Common myeloid progenitor, CD34-positive (primary cell): ENCODE measurements at places on chromosomes 1 and 21.

- no peaks in the 10 kb centered on the region for H3K4me1 ChIP-seq
- H3K27me3 ChIP-seq = no peaks in the 10 kb centered on the region
Observed at GRCh38 chr21:36902793-36903192, 63.7 kb downstream of the HLCS start.

DNA sequence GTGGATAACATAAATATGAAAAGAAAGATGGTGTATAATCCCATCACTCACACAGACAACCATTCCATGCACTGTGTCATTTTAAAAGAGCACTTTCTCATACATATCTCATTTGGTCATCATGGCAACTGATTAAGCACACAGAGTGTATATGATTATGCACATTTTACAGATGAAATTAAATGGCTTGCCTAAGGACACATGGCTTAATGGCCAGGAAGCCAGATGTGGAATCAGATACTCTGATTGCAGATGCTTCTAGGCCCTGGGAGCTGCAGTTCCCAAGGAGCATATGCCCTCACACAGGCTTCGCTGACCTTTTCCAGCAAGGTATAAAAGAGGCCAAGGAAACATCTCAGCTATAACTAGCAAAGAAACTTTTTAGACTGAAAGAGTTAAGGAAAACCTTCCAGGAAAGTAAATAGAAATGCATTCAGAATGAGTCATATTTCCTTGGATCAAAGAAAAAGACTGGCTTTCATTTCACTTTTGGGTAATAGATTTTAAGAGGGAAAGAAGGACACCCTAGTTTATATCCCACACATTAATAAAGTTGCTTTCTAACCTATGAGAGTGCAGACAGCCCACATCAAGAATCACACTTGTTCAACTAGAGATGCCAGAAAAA lies 19.6 kb upstream of the FAM89A start:
- no peaks in the 10 kb centered on the region for H3K27me3 ChIP-seq
- no peak for DNase-seq
- H3K36me3 ChIP-seq = no peaks in the 10 kb centered on the region
- no peak overlapping the region for H3K4me3 ChIP-seq
- no peaks in the 10 kb centered on the region for H3K4me1 ChIP-seq

DNA sequence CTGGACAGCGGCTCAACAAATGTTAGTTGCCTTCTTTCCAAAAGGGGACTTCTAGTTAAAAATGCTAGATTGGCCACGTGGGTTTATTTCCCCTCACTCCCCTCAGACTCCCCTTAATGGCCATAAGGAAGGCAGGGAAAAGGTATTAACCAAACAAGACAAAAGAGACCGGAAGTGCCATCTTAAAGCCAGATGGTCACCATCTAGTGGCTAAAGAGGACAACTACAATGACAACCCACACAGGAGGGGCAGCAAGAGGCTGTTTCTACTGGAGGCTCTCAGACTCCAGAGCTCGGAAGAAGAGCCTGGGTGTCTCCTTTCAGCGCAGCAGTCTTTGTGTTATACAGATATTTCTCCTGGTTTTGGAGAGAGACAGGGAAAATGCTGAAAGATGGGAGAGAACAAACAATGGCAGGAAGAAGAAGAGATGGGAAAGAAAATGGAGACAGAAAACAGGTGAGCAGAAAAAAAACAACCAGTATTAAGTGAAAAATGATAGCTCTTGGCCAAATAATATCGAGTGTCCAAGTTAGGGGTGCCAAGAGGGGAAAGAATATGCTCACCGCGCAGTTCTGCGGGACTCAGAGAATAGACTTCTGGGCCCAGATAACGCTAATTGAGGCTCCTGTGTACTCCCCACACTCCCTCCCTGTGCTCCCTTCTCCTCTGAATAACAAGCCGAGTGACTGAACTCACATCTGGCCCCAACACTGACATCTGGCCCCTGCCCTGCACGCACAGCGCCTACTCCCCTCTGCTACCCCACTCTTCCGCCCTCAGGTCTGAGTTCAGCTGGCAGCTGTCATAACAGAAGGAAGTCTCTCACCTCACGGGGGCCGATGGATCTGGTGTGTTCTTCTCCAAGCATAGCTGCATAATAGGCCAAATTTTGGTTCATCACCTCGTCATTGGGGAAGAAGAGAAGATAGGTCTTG lies 9.6 kb downstream of the P3H1 start:
- peaks cover 74% of the 10 kb centered on the region for H3K36me3 ChIP-seq
- no peak overlapping the region for H3K4me3 ChIP-seq
- peak; percentile 68 for DNase-seq
- H3K27me3 ChIP-seq = no peaks in the 10 kb centered on the region
- no peaks in the 10 kb centered on the region for H3K4me1 ChIP-seq

DNA sequence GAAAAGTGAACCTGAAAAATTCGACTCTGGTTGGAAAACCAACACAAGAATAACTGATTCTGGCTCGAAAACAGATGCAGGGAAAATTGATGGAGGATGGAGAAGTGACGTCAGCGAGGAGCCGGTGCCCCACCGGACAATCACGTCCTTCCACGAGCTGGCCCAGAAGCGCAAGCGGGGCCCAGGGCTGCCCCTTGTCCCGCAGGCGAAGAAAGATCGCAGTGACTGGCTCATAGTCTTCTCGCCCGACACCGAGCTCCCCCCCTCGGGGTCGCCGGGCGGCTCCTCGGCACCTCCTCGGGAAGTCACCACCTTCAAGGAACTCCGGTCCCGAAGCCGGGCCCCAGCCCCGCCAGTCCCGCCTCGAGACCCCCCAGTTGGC lies 1.9 kb downstream of the RUSC1 start:
- H3K4me3 ChIP-seq = peak overlapping the region; percentile 83
- no peaks in the 10 kb centered on the region for H3K27me3 ChIP-seq
- no peak overlapping the region for H3K27ac ChIP-seq
- H3K4me1 ChIP-seq = peaks cover 3% of the 10 kb centered on the region
- peaks cover 44% of the 10 kb centered on the region for H3K36me3 ChIP-seq

- H3K36me3 ChIP-seq = no peaks in the 10 kb centered on the region
- no peak overlapping the region for H3K4me3 ChIP-seq
- H3K27me3 ChIP-seq = no peaks in the 10 kb centered on the region
- no peak for DNase-seq
- H3K4me1 ChIP-seq = no peaks in the 10 kb centered on the region
- H3K27ac ChIP-seq = no peak overlapping the region
Observed at GRCh38 chr1:24228311-24228710, 41.2 kb upstream of the IFNLR1 start.

- H3K4me3 ChIP-seq = no peak overlapping the region
- H3K4me1 ChIP-seq = peaks cover 4% of the 10 kb centered on the region
- no peak for DNase-seq
- H3K36me3 ChIP-seq = no peaks in the 10 kb centered on the region
Observed at GRCh38 chr1:67741736-67742135, 56.7 kb downstream of the GADD45A start.

DNA sequence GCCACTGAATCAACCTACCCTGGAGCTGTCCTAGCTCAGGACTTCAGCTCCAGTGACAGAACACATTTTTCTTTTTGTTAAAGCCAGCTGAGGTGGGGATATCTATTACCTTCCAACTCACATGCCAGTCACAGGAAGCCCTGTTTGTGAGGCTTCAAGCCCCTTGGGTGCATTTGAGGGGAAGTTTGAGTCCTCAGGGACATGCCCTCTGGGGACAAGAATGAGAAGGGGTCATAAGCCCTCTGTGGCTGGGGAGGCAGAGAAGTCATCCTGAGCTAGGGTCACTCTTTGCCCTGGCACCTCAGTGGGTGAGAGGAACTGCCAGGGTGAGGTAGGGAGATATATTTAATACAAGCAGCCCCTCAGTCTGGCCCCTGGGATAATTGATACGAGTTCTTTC lies 33.5 kb upstream of the CLDN14 start:
- no peaks in the 10 kb centered on the region for H3K36me3 ChIP-seq

GRCh38 chr1:244735876-244736561 lies 83.1 kb downstream of the DESI2 start:
- no peaks in the 10 kb centered on the region for H3K27me3 ChIP-seq
- H3K4me1 ChIP-seq = no peaks in the 10 kb centered on the region
- no peak overlapping the region for H3K27ac ChIP-seq

DNA sequence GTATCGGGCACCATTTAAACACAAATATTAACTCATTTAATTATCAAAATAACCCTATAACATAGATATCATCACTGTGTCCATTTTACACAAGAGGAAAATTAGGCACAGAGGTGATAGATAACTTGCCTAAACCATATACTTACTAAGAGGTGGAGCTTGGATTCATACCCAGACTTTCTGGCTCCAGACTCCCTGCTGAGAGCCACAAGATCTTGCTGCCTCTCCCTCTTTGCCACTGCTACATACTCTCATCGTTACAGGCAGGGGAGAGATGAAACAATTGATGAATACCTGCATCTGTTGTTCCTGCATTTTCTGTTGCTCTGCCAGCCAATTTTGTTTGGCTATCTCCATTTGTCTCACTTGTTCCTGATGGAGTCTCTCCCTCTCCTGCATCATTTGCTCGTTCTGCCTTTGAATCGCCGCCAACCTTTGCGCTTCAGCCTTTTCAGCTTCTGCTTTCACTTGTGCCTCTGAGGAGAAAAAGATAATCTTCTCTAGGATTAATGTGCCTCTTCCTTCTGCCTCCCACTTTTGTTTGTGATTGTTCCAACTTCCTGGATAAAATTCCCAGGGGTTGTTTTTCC lies 10.6 kb downstream of the GBP5 start:
- H3K27ac ChIP-seq = no peak overlapping the region
- peaks cover 30% of the 10 kb centered on the region for H3K4me1 ChIP-seq
- DNase-seq = no peak
- no peaks in the 10 kb centered on the region for H3K27me3 ChIP-seq

GRCh38 chr21:43005635-43006034 lies 31.3 kb downstream of the PKNOX1 start:
- H3K36me3 ChIP-seq = peaks cover 30% of the 10 kb centered on the region
- H3K4me3 ChIP-seq = no peak overlapping the region
- H3K4me1 ChIP-seq = peaks cover 2% of the 10 kb centered on the region
- H3K27ac ChIP-seq = no peak overlapping the region

DNA sequence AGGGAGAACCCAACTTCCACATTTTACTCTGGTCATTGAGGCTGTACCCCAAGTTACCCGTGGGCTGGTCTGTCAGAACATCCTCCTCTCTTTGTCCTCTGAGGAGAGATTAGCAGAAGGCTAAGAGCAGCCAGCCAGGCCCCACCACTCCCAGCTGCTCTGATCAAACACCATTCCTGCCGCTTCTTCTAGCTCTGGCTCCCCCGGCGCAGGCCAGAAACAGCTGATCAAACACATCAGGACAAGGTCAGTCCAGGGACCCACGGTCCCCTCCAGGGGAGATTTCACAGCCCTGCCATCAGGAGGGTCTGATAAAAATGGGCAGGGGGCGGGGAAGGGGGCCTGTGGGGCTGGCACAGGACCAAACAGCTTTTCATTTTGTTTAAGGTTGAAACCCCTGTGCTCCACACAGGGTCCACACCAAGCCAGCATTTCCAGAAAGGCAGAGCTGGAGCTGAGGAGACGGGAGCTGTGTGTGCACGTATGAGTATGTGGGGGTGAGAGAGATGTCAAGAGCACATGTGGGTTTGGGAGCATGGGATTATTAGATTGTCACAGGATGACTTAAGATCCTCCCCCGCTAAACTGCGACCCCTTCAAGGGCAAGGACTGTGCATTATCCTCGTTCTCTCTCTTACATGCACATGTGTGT lies 29.9 kb upstream of the EPHA8 start:
- no peak overlapping the region for H3K4me3 ChIP-seq
- peaks cover 13% of the 10 kb centered on the region for H3K36me3 ChIP-seq
- no peaks in the 10 kb centered on the region for H3K4me1 ChIP-seq
- no peak for DNase-seq
- H3K27me3 ChIP-seq = no peaks in the 10 kb centered on the region

DNA sequence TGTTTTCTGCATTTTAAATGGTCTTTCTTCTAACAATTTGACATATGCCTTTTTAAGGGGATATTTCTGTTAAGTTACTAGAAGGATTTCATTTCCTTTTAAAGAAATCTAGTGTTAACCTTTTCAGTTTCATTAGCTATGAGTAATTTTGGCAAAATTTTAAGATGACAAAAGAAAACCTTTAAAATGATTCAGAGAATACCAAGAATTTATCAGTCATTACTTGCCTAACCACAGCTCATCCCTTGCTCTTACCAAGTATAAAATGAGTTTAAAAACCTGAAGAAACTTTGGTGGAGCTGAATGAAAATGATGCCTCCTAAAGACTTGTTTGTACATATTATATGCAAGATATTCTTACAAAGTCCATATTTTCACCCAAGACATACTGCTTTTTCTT lies 101.7 kb downstream of the NEK7 start:
- no peak overlapping the region for H3K4me3 ChIP-seq
- H3K36me3 ChIP-seq = peaks cover 6% of the 10 kb centered on the region
- H3K27ac ChIP-seq = no peak overlapping the region
- DNase-seq = peak; percentile 38

DNA sequence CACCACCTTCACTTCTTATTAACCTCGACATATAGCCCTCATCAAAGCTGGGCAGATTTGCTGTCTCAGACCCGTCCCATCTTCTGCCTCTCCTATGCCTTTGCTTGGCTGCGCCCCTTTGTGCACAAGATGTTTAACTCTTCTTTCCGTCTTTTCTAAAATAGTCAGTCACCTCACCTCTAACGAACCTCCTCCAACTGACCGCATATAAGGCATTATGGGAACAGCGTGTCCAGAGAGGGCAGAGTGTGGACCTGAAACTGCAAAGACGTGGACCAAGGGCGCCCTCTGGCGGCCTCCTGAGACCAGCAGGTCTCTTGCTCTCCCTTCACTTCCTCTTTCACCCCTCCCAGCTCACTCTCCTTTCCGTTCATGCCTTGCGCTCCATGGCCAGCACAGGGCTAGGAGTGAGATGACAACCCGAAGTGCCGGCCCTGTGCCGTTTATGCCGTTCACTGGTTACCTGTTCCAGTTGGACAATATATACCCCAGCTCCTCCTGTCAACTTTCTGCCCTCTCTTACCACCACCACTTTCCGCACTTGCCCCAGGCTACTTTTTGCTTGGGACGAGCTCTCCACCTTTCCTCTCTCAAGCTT lies 2.5 kb upstream of the METTL25B start:
- peaks cover 42% of the 10 kb centered on the region for H3K4me1 ChIP-seq
- H3K27me3 ChIP-seq = no peaks in the 10 kb centered on the region
- H3K4me3 ChIP-seq = peak overlapping the region; percentile 93
- peak overlapping the region; percentile 4 for H3K27ac ChIP-seq
- peak; percentile 89 for DNase-seq
- H3K36me3 ChIP-seq = peaks cover 39% of the 10 kb centered on the region

DNA sequence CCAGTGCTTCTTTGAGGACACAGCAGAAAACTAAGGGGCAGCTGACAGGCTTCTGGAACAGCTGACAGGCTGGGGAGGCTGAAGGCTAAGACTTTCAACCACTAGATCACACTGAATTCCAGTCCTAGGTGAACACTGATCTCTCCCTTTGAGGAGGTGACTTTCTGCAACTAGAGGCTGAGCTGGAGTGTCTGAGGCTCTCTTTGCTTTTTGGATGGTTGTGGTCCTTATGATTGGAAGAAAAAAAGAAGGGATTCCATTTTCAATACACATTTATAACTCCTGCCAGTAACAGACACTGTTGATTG lies 1.4 kb downstream of the IL6R start:
- H3K36me3 ChIP-seq = no peaks in the 10 kb centered on the region
- H3K27me3 ChIP-seq = no peaks in the 10 kb centered on the region
- H3K4me1 ChIP-seq = peaks cover 20% of the 10 kb centered on the region
- peak overlapping the region; percentile 80 for H3K4me3 ChIP-seq
